Activated naive CD8-positive, alpha-beta T cell treated with anti-CD3 and anti-CD28 coated beads for 36 hours (primary cell): ENCODE measurements at places on chromosomes 1 and 21. TPM values are rescaled to one million over a fixed set of nuclear protein-coding genes. Genes with fewer than 3 reads are reported as not detected.

DNA sequence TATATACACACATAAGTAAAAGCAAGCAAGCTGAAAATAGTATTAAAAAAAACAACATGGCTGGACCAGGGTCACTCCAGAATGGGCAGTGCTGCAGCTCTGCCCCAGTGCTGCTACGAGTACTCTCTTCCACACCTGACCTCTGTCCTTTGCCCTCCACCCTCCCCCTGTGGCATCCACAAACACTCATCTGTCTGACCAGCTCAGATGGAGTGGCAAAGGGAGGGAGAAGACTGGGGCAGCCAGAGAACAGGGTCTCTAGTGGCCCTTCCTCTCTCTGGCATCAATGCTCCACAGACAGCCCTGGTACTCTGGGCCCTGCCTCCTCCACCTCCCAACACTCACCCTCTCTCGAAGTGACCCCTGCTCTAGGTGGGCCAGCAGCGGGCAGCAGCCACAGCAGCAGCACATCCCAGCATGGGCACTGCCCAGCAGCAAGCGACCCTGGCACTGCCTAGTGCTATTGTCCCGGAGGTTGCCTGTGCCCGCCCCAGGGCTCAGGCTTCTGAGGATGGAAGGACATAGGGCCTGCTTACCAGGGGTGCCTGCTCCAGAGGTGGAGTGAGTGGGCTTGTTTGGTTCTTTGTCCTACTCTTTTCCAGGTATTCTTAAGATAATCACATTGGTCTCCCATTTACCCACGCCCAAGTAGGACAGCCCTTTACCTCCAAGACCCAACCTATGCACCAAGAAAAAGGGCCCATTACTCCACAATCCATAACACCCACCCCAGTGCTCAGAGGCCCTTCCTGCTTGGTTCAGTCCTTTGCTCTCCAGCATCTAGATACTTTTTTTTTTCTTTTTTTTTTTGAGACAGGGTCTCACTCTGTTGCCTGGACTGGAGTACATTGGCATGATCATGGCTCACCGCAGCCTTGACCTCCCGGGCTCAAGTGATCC lies 6.2 kb downstream of the ARHGEF2 start:
- no peak for DNase-seq

DNA sequence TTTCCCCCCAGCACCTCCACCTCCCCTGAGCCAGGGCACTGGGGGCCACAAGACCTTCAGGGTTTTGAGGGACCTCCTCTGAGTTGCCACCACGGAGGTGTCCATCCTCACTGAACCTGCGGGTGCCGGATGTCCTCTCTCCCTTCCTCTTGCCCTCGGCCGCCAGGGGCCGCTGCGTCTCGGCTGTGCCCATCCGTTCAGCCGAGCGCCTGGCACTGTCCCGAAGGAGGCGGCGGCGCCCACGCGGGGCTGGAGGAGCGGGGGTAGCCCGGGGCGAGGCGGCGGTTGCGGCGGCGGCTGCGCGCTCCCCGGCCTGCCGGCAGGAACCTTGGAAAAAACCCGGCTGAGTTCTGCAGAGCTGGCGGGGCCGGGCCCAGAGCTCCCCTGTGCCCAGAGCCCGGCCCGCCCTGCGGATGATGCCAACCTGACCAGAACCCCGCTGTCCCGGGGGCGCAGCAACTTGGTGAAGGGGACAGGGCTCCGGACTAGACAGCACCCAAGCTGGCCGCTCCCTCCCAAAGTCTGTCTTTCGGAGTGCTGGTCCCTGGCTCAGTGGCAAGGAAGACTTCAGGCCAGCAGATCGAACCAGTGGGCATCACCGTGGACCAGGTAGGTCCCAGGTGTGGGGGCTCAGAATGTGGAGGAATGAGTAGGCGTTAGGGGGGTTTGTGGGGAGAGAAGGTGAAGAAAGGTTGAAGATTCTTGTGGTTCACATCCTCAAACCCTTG lies 3.7 kb upstream of the PPM1J start:
- peak; percentile 82 for DNase-seq

DNA sequence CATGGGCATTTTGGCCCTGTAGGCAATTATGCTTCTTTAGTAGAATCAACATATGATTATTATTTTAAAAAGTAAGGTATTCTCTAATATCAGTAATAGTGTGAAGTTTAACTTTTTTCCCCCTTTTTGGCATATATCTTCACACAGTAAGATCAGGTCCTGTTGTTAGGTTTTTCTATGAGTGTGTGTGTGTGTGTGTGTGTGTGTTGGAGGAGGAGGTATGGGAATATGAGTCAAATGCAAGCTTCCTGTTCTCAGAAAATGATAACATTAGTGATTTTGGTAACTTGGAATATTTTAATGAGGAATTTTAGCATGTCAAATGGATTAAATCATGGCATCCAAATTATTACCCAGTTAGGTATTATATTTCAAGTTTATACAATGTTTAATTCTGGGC lies 65.8 kb upstream of the BCL10 start:
- DNase-seq: no peak

DNA sequence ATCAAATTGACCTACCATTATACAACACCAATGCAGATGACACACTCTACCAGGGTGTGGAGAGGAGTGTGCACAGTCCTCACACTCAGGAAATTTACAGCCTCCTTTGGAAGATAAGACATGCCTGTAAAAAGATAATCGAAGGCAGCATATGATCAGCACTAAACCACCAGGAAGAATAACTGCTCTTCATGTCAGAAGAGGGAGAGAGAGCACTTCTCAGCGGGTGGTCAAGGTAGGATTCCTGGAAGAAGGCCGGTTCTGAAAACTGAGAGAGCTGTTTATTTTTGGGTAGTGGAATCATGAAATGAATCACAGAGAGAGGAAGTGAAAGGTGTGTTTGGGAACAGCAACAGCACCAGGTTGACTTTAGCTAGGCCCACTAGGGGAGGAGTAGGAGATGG lies 14.0 kb upstream of the ZNF697 start:
- no peak for DNase-seq

- DNase-seq: no peak
Observed at GRCh38 chr1:117590273-117590925, 15.4 kb upstream of the TENT5C start.

GRCh38 chr1:209880031-209880430 lies 52.3 kb downstream of the UTP25 start:
- no peak for DNase-seq

DNA sequence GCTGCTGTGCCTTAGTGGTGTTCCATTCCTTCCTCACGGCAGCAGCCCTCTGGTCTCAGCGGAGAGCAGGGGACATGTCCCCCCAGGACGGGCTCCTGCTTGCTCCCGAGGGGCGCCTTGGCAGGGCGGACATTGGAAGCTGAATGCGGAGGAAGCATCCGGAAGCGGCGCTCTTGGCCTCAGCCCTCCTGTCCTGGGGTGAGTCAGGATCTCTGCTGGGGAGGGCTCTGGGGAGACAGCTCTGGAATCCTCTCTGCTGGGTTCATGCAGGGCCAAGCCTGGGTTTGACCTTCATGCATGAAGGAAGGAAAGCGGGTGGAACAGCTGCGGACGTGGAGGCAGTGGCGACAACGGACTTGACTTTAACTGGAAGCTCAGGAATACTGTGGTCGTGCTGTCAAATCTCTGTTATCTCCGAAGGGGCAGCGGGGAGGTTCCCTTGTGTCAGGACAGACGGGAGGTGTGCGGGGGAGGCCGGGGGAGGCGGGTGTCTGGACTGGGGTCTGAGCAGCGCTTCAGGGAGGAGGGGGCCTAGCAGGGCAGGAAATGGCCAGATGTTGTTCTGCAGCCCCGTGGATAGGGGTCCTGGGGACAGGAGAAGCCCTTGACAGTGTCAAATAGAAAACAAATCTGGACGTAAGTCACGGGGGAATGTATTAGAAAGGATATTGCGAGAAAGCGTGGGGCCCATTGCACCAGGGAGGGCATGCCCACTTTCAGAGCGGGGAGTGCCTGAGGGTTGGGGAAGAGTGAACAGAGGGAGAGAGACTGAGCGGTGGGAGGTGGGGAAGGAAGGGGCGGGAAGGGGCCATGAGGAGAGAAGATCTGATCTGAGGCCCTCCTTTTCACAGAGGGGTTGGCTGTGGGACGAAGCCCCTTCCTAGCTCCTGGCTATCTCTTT lies 26.6 kb downstream of the CRYAA start:
- DNase-seq: no peak

DNA sequence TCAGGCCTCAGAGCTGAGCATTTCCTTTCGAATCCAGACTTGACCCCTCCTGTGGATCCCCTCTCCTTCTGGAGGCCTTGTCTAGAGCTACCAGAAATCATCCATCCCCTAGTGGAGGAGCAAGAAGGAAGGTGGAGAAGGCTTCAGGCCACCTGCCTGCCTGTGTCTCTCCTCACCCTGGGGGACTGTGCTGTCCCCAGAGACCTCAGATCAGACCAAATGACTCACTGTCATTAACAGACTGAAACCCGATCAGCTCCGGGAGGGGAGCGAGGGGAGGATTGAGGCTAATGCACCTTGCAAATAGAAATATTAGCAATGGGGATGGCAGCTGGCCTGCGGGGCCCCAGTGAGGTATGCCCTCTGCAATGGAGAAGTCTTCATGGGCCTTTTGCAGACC lies 2.1 kb downstream of the MYBPH start:
- no peak for DNase-seq

- DNase-seq: no peak
Observed at GRCh38 chr1:243316366-243316989, 60.6 kb downstream of the SDCCAG8 start.

DNA sequence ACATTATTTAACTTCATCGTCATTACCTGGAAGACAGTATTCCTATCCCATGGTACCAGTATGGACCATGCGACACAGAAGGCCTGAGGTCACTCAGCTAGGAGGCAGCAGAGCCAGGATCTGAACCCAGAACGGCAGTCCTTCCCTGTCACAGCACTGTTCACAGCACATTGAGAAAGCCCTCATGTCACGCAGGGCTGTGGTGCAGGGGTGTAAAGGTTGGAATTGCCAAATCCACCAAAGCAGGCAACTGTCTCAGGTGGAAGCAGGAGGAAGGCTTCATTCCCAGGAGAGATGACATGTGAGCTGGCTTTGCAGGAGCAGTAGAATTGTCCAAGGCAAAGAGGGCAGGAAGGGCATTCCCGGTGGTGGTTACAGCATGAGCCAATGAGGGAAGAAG lies 9.9 kb upstream of the TTC22 start:
- DNase-seq: no peak

- DNase-seq: no peak
Observed at GRCh38 chr1:178151831-178152230, 57.9 kb downstream of the RASAL2 start.

DNA sequence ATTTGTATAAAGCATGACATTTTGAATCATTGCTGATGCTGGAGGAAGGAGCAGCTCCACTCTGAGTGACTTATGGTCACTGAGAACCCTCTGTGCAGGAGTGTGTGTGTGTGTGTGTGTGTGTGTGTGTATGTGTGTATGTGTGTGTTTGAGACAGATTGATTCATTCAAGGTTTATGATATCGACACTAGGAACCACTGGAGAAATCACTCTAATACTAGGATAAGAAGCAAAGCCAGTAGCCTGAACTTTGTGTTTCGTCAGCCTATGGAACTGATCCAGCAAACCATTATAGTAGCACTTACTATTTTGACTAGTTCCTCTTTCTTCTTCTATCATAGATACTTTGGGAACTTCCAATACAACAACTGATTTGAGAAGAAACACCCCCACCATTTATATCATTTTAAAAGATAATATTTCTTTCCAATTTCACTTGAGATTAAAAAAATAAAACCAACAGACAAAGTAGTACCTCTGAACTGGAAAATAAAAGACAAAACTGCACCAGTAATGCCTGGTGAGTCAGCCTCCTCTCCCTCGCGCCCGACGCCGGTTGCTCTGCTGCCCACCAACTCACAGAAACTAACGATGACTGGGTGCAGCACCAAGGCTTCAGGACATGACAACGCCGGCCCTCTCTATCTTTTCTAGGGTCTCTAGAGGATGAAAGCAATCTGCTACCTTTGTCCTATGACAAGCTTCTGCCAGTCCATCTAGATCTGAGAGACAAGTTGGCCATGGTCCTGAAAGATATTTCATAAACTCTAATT lies 20.9 kb downstream of the SLAMF1 start:
- peak; percentile 74 for DNase-seq

DNA sequence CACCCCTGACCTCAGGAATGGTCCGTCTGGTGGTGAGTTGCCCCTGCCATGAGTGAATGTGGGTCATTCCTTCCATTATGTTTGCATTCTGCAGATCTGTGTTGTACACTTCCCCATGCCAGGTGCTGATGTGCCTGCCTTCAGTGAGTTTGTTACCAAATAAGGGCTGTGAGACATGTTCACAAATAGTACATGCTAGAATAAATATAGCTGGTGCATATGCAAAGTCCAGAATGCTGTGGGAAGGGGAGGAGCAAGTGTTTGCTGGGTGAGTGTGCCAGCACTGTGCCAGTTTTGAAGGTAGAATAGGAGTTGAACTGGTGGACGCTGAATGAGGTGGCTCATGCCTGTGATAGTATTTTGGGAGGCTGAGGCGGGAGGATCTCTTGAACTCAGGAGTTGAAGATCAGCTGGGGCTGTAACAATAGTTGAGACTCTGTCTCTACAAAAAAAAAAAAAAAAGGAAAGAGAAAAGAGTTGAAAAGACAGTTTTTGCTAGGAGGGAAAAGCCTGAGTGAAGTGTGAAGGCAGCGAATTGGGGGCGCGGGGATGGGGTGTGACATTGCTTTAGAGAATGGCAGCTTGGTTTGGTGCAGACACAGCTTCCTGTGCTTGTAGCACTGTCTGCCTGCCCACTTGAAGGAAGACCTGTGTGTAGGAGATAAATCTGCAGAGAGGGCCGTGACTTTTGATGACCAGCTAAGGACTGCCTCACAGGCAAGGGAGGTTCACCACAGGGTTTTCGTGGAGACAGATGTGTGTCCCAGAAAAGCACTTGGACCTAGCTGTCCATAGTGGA lies 61.1 kb downstream of the LGR6 start:
- no peak for DNase-seq

GRCh38 chr1:26993237-26994019 lies at the start of gene TRNP1:
Gene TRNP1 (plus strand): TSS chr1:26993692. CDS start chr1:26993787, 95 bp downstream.
- DNase-seq: peak; percentile 65

- DNase-seq: no peak
Observed at GRCh38 chr1:116379674-116380498, 6.8 kb downstream of the ATP1A1 start.

- no peak for DNase-seq
Observed at GRCh38 chr21:42695697-42696380, 42.4 kb downstream of the PDE9A start.

DNA sequence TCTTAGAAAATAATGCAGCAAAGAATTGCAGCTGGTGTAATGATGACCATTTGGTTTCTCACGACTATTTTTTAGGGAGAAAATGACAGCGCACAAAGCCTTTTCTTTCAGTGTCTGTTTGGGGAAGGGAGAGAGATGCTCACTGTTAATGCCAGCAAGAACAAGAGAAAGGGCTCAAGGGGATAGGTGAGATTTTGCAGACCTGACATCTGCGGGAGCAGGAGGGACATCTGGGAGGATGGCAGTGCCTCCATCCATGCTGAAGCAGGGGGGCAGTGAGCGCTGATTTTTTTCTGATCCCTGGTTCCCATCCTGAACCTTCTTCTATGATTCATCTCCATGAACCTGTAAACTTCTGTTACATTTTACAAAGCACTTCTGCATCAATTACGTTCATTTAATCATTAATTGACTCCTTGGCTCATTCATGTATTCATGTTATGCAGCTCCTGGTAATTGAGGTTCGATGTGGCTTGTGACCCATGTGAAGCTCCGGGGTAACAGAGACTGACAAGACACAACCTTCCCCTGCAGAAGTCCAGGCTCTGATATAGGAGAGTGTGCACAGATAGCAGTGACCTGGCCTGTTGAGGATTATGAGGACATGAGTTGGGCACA lies 595.3 kb downstream of the PTPRU start:
- DNase-seq: no peak

FALEC gene
- not detected for total RNA-seq

OR2M4 gene
- not detected for total RNA-seq

TMPRSS3 gene
- 49.1 TPM for total RNA-seq

CELA3B gene
- total RNA-seq: not detected

BLZF1 gene
- total RNA-seq: 17.3 TPM

SLC1A7 gene
- not detected for total RNA-seq

SIM2 gene
- not detected for total RNA-seq

GPR37L1 gene
- total RNA-seq: not detected

ATAD3C gene
- 1.5 TPM for total RNA-seq
